ENCODE measurements at places on chromosomes 13 and 19.

DNA sequence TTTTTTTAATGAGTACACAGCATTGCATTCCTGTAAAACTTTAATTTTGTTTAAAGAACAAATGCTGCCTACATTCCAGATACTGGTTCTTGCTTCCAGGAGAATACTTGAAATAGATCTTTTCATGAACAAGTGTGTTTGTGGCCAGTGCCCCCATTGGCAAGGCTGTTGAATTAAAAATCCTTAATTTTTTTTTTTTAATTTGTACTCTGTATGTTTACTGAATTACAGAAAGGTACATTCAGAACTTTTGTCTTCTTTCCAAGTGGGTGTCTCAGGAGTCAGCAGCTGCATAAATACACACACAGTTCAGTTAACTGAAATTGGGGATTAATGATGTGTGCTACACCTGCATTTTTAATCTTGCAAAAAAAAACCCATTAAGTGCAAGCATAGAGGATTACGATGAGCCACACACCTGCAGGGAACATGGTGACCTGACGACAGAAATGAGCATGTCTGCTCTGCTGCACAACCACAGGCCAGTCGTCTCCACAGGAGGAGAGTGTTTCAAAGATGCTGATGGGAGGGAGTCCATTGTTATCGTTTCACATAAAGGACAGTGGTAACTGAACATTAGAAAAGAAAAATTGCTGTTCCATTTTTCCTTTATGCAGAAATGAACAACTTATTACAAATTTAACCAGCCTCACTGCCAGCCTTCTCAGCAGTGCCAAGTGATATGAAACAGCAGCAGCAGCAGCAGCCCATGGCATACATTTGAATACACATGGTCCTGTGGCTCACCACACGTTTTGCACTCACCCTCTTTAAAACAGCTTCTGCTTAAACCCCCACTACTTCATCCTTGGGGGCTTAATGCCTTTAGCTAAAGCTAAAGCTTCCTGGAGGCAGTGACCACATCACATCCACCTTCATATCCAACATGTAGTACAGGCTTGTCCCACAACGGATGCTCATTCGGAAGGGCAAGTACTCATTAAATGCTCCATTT lies 72.3 kb upstream of the RFC3 start:
- DNase-seq = no peak

DNA sequence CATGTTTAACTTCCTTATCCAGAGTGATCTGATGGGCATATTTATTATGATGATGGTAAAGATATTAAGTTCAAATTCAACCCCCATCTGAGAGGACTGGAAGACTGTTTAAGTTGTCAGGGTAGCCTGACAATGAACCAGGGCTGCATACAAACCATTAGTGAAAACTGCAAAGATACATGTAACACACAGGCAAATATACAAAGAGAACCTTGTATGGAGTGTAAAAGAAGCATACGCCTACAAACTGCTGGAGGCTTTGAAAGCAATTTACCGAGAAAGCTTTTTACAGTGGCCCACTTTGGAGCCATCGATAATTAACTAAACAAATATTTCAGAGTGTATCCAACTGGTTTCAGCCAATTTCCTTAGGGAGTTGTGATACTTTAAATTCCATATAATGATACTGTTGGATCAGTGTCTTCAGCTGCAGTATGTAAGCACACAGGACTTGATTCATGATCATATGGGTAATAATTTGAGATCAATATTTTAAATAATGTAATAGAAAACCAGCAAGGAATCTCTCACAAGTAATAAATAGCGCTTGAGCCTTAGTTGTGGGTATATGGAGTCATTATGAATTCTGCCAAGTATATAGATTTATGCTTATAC lies 231.5 kb upstream of the SPRY2 start:
- no peak for DNase-seq

- DNase-seq = peak; percentile 52
These were observed 552 bp downstream of the KPNA3 start for GRCh38 chr13:49791711-49792549.

GRCh38 chr13:97548138-97548537 lies 114.2 kb downstream of the RAP2A start:
- no peak for DNase-seq

DNA sequence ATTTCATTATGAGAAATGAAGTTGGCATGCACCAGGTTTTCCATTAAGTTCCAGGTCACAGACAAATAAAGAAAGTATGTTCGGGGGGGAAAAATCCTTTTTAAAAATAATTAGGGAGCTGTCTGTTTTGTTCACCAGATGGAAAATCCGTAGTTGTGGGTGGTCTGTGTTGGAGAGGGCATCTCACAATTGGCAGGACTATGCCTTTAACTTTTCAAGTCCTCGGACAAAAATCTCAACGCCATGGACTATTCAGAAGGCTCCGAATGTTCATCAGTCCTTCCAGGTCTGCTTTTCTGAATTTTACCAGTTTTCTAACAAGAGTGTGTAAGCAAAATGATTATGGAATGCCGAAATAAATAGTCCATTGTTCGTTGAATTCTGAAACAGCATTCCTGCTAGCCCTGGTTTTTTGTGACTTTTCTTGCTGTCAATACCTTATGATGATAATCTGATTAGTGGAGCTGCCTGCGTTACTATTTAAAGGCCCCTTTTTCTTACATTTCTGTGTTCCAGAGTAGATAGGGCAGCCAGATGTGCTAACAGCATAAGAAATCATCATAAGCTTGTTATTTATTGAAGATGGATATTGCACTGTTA lies 146.9 kb downstream of the TM9SF2 start:
- no peak for DNase-seq

- no peak for DNase-seq
These were observed 73.1 kb downstream of the KCTD12 start for GRCh38 chr13:76813000-76813691.

GRCh38 chr13:45316338-45316737 lies 24.6 kb downstream of the TPT1 start:
- no peak for DNase-seq

DNA sequence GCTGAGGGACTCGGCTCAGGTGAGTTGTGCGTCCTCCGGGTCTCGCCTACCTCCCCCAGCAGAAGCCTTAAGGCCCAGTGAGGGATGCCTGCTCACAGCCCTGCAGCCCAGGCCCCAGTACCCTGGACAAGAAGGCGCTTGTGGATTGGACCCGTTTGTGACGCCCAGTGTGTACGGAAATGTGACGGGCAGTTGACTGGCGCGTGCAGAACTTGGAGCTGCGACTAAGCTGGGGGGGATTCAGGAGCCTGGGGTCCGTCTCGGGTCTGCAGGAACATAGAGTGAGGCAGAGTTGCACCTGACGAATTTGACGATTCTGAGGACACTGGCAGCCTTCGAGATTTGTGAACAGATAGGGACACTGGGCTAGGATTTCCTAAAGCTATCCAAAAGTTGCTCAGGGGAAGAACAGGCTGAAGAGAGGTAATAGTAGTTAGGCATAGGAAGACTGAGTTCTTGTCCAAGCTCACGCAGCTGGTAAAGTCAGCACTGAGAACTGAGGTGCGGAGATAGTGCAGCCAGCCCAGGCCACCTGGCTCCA lies 519 bp downstream of the ZNF551 start:
- DNase-seq = no peak

DNA sequence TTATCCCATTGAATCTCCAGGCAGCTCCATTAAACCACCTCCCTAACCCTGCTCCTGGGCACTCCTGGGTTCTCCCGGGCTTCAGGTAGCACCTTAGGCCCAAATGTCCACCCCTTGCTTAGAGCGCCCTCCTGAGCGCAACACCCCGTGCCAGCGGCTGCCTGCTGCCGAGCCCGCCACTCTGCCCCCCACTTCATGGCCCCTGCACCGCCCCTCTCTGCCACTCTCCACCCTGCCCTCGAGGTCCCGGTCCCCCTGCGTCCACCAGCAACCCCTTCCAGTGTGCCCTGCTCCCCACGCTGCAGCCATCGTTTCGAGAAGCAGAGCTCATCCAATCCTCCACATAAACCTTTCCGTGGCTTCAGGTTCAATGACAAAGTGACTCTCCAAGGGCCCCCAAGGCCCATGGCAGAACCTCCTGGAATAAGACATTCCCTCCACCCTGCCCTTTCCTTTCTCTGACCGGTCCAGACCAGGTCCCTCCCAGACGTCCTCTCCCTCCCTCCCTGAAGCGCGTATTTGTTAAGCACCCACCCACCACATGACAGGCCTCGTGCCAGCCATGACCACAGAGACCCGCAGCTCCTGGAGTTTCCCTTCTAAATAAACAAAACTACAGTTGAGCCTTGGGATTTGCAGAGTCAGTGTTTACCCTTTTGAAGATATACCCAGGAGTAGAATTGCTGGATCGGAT lies 66.6 kb downstream of the ARHGEF18 start:
- no peak for DNase-seq

DNA sequence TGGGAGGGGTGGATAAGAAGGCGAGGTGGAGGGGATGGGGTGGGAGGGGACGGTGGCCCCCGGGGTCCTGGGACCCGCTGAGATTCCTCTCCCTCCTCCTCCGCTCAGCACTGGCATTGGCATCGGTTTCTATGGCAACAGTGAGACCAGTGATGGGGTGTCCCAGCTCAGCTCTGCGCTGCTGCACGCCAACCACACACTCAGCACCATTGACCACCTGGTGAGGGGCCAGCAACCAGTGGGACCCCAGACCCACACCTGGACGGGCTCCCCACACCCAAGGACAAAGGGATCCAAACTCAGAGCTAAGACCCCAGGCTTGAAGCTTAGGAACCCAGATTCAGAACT lies 5.9 kb downstream of the TTYH1 start:
- DNase-seq = no peak

DNA sequence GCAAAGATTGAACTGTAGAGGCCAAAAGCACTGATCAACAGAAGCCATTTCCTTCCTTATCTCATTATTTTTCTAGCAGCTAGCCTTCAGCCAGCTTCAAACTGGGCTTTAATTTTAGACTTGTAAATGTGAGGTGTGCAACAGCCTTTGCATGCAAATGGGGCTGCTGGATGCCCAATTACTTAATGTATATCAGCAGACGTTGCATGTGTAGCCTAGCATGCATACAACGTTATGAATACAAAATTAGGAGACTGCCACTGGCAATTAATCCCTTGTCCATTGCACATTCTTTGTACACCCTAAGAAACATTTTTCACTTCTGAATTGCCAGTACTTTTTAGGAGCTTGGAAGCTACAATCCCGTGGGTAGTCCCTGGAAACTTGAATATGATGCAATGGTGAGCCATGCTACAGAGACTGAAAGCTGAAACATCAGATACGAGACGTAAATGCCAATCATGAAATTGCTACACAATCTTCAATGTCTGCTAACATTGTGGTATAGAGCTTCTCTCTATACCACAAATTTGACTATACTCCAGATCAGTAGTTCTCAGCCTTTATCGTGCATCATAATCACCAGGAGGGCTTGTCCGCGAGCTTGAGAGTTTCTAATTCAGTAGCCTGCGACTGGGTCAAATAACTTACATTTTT lies 20.2 kb downstream of the EPSTI1 start:
- no peak for DNase-seq

DNA sequence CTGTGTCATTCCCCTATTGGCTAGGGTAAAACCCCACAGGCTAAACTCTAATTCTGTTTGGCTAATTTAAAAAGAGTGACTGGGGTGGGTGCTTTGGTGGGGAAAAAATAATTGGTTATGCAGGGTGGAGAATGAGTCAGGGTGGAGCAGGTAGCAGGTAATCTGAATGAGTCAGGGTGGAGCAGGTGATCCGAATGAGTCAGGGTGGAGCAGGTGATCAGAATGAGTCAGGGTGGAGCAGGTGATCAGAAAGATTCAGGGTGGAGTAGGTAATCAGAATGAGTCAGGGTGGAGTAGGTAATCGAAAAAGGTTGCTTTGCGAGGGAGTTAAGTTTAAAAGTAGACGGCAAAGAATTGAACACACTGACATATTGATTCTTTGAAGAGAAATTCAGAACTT lies 1218.8 kb upstream of the ATXN8OS start:
- DNase-seq = no peak

GRCh38 chr13:74026753-74027152 lies 107.5 kb downstream of the KLF12 start:
- peak; percentile 73 for DNase-seq

Measured in stimulated activated CD4-positive, alpha-beta T cell treated with anti-CD3 and anti-CD28 coated beads, Interleukin-4, amount 100 ng/mL, for 24 hours (primary cell).